GM23338 (cell line): ENCODE measurements at places on chromosomes 7 and 10. TPM values are rescaled to one million over a fixed set of nuclear protein-coding genes. Genes with fewer than 3 reads are reported as not detected.

OR2A7 gene
- 1.6 and 2.2 TPM in 2 replicates for total RNA-seq

UCMA gene
- 8.6 and 12.7 TPM in 2 replicates for total RNA-seq

LGI1 gene
- 0.28 TPM in 1 of 2 replicates, not detected in the other for total RNA-seq

C10orf143 gene
- 0.21 and 0.62 TPM in 2 replicates for total RNA-seq

DNA sequence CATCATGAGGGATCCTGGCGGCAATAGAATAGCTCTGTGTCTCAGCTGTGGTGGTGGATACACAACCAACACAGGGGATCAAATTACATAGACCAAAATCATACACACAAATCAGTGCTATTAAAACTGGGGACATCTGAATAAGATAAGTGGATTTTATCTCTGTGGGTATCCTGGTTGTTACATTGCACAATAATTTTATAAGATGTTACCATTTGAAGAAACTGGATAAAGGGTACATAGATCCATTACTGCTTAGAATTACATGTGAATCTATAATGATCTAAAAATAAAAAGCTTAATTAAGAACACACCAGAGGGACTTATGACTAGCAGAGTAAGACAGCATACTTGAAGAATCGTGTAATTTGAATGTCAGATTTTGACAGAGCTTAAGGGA lies 8.2 kb upstream of the FAM3C start:
- H3K4me3 ChIP-seq, result no peak overlapping the region
- H3K27me3 ChIP-seq, result no peaks in the 10 kb centered on the region
- no peak overlapping the region for H3K27ac ChIP-seq

DNA sequence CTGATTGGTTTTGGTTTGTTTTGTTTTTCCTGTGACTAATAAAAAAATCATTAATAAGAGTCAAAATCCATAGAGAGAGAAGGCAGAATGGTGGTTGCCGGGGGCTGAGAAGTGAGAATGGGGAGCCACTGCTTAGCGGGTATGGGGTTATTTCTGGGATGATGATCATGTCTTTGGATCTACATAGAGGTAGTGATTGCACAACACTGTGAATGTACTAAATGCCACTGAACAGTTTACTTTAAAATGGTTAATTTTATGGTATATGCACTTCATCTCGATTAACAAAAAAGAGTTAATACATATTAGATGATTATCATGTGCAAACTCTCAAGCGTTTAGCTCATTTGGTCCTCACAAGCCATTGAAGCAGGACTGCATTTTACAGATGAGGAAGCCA lies 342.9 kb downstream of the ELMO1 start:
- no peaks in the 10 kb centered on the region for H3K36me3 ChIP-seq
- no peak overlapping the region for H3K27ac ChIP-seq
- DNase-seq, result no peak
- no peaks in the 10 kb centered on the region for H3K4me1 ChIP-seq
- H3K27me3 ChIP-seq, result no peaks in the 10 kb centered on the region

DNA sequence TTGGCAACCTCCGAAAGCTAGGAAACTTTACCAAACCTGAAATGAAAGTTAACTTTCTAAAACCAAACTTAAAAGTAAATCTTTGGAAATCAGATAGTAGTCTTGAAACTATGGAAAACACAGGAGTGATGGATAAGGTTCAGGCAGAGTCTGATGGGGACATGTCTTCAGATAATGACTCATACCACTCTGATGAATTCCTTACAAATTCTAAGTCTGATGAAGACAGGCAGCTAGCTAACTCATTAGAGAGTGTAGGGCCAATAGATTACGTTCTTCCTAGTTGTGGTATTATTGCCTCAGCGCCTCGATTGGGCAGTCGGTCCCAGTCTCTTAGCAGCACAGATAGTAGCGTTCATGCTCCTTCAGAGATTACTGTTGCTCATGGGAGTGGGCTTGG lies 45.9 kb downstream of the MCMBP start:
- H3K36me3 ChIP-seq, result peaks cover 55% of the 10 kb centered on the region
- no peaks in the 10 kb centered on the region for H3K27me3 ChIP-seq
- DNase-seq, result no peak
- H3K4me3 ChIP-seq, result no peak overlapping the region

DNA sequence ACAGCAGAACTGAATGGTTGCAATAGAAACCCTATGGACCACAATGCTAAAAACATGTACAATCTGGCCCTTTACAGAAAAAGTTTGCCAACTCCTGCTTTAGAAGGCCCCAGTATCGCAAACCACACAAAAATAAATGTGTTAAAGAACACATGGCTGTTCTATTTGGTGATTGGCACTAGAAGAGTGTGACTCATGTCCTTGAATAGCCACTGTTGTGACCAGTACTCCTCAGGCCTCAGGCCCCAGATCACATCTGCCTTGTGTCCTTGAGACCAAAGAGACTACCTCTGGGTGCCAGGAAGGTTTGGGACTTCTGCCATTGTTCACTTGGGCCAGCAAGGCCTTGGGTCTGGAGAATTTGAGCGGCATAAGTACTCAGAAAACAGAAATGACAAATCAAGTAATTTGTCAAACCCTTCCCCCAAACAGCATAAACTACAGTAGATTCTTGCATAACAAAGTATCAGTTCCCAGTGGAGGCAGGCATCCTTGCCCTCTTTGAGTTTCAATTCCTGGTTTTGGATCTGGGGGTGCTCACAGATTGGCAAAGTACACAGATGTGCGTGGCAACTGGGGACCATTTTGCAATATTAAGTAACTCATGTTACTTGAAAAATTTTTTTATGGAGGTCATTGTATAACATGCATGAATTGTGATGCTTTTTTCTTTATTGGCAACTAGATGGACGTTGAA lies 50.2 kb downstream of the MTURN start:
- no peaks in the 10 kb centered on the region for H3K4me1 ChIP-seq
- H3K4me3 ChIP-seq, result no peak overlapping the region
- no peaks in the 10 kb centered on the region for H3K36me3 ChIP-seq
- H3K27me3 ChIP-seq, result no peaks in the 10 kb centered on the region

GRCh38 chr7:16718111-16718656 lies 35.4 kb upstream of the TSPAN13 start:
- H3K36me3 ChIP-seq, result no peaks in the 10 kb centered on the region
- 0 out of 2 replicates have a peak, but pooled peaks cover 5% of the 10 kb centered on the region for H3K4me1 ChIP-seq
- no peak overlapping the region for H3K4me3 ChIP-seq
- no peak overlapping the region for H3K27ac ChIP-seq
- no peaks in the 10 kb centered on the region for H3K27me3 ChIP-seq

- DNase-seq, result no peak
- no peaks in the 10 kb centered on the region for H3K27me3 ChIP-seq
- H3K27ac ChIP-seq, result no peak overlapping the region
- no peak overlapping the region for H3K4me3 ChIP-seq
Observed at GRCh38 chr7:98761225-98761624, 108.6 kb downstream of the TMEM130 start.

GRCh38 chr7:3206771-3207191 lies 94.3 kb upstream of the SDK1 start:
- H3K4me3 ChIP-seq, result no peak overlapping the region
- no peaks in the 10 kb centered on the region for H3K36me3 ChIP-seq

GRCh38 chr7:80063834-80064233 lies 70.8 kb upstream of the GNAI1 start:
- no peak overlapping the region for H3K4me3 ChIP-seq
- H3K27me3 ChIP-seq, result no peaks in the 10 kb centered on the region
- H3K4me1 ChIP-seq, result no peaks in the 10 kb centered on the region
- no peaks in the 10 kb centered on the region; the same call in 1 of the 2 replicates for H3K36me3 ChIP-seq
- H3K27ac ChIP-seq, result no peak overlapping the region
- DNase-seq, result no peak

GRCh38 chr10:299969-300368 lies 164.7 kb downstream of the ZMYND11 start:
- no peak for DNase-seq
- H3K4me1 ChIP-seq, result no peaks in the 10 kb centered on the region
- H3K36me3 ChIP-seq, result no peaks in the 10 kb centered on the region

DNA sequence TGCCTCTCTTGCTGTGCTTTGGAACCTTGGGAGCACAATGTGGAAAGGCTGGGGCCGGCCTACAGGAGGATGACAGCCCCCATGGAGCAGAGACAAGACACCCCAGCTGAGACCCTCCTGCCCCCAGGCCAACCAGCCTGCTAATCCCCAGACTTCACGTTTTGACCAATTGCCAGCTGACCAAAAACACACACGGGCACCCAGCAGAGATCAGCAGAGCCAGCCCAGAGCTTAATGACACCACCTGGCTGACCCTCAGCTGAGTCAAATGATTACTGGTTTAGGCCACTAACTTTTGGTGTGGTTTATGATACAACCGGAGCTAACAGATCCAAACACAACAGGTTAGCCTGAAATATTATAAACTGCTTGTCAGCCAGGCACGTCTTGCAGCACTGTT lies 111.2 kb upstream of the KIF5B start:
- DNase-seq, result no peak
- no peaks in the 10 kb centered on the region for H3K36me3 ChIP-seq
- H3K27me3 ChIP-seq, result no peaks in the 10 kb centered on the region
- H3K27ac ChIP-seq, result no peak overlapping the region
- H3K4me1 ChIP-seq, result no peaks in the 10 kb centered on the region
- H3K4me3 ChIP-seq, result no peak overlapping the region

DNA sequence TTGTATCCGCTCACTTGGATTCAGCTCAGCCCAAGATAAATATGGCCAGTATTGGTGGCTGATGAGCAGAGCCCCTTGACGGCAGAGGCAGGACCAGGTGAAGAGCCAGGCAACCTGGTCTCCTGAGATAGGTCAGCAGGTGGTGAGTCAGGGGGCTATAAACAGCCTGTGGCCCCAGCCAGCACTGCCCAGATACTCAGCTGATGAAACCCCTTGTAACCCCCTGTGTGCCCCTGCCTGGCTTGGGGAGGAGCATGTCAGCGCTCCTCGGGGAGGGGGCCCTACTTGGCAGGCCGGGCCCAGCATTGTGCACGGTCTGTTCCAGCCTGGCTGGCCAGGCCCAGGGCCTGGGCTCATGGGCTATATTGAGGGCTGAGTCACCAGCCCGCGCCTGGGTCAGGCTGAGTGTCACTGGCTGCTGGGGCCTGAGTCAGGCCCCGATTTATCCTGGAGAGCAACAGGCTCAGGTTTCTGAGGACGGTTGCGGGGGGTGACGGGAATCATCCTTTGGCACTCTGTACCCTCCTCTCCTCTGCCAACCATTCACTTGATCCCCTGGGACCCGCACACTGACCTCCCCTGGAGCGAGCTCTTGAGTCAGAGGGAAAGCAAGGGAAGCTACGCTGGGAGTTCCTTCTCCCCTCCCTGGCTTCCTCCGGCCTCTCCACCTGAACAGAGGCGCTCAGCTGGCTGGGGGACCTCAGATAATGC lies 2.8 kb upstream of the FLNC start:
- no peaks in the 10 kb centered on the region for H3K36me3 ChIP-seq
- DNase-seq, result no peak
- H3K4me1 ChIP-seq, result peaks cover 12% of the 10 kb centered on the region; the same call in 1 of the 2 replicates
- H3K4me3 ChIP-seq, result no peak overlapping the region
- H3K27me3 ChIP-seq, result peaks cover 39% of the 10 kb centered on the region

DNA sequence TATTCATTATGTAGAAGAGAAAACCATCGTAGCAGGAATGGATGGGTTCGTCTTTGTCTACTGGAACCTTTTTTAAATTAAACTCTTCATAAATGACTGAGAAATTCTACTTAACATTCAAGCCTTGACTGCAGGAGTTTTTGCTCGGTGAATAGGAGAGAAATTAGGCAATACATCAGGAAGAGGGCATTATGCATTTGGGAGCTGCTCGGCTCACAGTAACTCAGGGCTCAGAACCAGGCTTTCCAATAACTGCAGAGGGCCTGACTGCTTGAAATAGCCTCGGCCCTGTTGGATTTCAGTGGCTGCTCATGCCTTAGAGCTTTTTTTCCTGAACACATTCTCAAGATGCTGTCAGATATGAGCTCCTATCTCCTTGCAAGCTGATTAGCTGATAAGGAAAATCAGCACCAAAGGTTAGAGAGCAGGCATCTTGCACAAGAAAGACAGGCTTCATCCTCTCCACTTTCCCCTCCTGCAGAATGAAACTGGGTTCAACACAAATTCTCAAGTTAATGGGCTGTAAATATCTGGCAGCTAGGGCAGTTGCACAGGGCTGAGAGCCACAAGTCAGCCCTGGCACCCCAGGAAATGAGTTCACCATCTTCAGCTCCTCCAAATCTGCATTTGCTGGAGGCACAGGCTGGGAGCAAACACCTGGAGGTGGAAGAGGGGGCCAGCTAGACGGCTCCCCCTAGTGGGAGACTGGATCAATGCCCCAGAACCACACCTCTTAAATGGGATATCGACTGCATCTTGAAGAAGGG lies 24.3 kb downstream of the TECTB start:
- H3K4me1 ChIP-seq, result peaks cover 5% of the 10 kb centered on the region; the same call in 1 of the 2 replicates
- H3K27ac ChIP-seq, result no peak overlapping the region
- H3K4me3 ChIP-seq, result no peak overlapping the region
- no peaks in the 10 kb centered on the region for H3K27me3 ChIP-seq

GRCh38 chr10:122352817-122353525 lies 21.5 kb upstream of the PLEKHA1 start:
- DNase-seq, result no peak
- H3K27ac ChIP-seq, result no peak overlapping the region
- no peaks in the 10 kb centered on the region for H3K4me1 ChIP-seq
- H3K27me3 ChIP-seq, result no peaks in the 10 kb centered on the region
- no peaks in the 10 kb centered on the region for H3K36me3 ChIP-seq

GRCh38 chr7:2017481-2017891 lies 215.3 kb downstream of the MAD1L1 start:
- no peak overlapping the region for H3K4me3 ChIP-seq
- no peaks in the 10 kb centered on the region for H3K36me3 ChIP-seq
- no peaks in the 10 kb centered on the region for H3K4me1 ChIP-seq

- no peak overlapping the region for H3K27ac ChIP-seq
- H3K4me3 ChIP-seq, result no peak overlapping the region
- DNase-seq, result no peak
- H3K27me3 ChIP-seq, result no peaks in the 10 kb centered on the region
- H3K4me1 ChIP-seq, result peaks cover 7% of the 10 kb centered on the region; the same call in 1 of the 2 replicates
Observed at GRCh38 chr7:20176578-20177242, 40.5 kb downstream of the MACC1 start.

DNA sequence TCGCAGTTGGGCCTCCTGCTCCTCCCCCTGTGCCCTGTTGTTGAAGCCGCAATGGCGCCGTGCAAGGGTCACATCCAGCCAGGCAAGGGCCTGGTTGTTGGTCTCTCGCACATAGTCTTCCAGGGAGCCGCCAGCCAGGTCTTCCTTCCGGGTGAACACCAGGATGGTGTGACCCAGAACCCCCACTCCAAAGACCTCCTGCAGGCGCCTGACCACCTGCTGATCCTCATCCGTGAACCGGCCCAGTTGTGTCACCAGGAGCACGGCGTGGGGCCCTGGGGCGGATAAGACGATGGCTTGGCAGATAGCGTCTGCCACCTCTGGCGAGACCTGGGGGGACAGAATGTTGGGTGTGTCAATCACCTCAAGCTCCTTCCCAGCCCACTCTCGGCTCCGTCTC lies 4.2 kb downstream of the GIMAP6 start:
- H3K27me3 ChIP-seq, result no peaks in the 10 kb centered on the region
- no peak overlapping the region for H3K27ac ChIP-seq
- H3K36me3 ChIP-seq, result no peaks in the 10 kb centered on the region
- H3K4me3 ChIP-seq, result no peak overlapping the region

- H3K36me3 ChIP-seq, result no peaks in the 10 kb centered on the region
- H3K27me3 ChIP-seq, result no peaks in the 10 kb centered on the region
- no peak overlapping the region for H3K4me3 ChIP-seq
Observed at GRCh38 chr7:16345979-16346958, 75.1 kb downstream of the CRPPA start.
